ENCODE measurements at places on chromosomes 16 and 17.

DNA sequence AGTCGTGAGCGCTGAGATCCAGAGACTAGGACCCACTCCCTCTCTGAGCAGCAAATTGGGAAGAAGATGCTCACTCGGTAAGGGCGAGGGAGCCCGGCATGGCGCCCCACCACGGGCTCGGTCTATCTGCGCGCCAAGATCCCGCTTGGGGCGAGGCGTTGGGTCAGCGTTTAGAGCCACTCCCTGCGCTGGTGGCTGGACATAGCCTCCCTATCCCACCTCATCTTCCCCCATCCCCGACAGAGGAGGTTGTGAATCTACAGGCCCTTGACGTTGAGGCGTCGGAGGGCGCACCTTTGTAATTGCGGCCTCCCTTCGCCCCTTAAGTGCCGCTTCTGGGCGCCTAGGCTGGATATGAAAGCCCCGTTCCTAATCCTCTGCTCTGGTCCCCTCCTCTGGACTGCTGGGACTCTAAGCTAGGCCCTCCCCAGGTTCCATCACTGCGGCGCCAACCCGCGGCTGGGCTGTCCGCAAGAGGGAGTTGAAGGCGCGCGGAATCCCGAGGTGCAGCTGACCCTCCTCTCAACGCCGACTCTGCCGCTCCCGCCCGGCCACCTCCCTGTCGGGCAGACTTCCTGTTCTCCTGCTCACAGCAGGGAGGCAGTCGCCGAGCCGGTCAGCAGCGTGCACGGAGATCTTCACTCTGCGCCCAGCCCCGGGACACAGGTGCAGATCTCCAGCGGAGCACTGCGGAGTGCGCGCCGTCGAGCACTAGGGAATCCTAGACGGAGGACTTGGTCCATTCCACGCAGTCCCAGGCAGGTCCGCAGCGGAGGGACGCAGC is 16.1 kb upstream of the HOXB9 start:
- no peak for DNase-seq

DNA sequence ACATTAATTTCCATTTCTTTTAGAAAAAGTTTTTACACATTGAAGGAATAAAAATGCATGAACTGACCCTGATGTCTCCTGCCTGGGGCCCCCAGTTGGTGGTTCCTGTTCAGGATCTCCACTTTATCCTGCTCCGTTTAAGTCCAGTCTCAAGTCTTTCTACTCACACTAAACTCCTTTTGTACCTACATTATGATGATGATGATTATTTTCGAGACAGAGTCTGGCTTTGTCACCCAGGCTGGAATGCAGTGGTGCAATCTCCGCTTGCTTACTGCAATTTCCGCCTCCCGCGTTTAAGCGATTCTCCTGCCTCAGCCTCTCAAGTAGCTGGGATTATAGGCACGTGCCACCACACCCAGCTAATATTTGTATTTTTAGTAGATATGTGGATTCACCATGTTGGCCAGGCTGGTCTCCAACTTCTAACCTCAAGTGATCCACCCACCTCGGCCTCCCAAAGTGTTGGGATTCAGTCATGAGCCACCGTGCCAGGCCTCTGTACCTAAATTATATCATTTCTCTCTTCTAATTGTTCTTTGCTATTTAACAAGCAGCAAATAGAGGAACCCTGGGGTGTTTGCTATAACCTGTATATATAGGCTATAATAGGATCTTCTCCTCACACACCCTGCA is 2.2 kb upstream of the FOXK2 start:
- DNase-seq, result no peak

- no peak for DNase-seq
Measured at GRCh38 chr16:76676356-76676755, 399.2 kb downstream of the CNTNAP4 start.

DNA sequence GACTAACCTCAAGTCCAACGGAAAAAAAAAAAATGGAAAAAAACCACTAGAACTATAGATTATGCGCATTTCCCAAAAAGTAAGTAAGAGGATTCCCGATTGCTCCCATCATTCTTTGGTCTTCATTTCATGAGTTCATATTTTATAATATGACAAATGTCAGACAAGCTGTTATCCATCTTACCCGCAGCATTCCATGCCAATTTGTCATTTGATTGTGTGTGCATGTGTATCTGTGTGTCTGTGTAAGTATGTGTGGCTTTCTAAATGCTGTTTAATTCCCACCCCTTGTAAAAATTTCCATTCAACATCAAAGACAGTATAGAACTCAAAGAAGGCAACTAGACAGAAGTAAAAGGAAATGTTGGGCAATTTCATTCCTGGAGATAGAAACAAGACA is 434.1 kb downstream of the CDH11 start:
- DNase-seq, result no peak

GRCh38 chr16:24273508-24274182 is 17.5 kb downstream of the CACNG3 start:
- no peak for DNase-seq

- DNase-seq, result no peak
Measured at GRCh38 chr17:1099242-1099641, 80.5 kb downstream of the ABR start.

DNA sequence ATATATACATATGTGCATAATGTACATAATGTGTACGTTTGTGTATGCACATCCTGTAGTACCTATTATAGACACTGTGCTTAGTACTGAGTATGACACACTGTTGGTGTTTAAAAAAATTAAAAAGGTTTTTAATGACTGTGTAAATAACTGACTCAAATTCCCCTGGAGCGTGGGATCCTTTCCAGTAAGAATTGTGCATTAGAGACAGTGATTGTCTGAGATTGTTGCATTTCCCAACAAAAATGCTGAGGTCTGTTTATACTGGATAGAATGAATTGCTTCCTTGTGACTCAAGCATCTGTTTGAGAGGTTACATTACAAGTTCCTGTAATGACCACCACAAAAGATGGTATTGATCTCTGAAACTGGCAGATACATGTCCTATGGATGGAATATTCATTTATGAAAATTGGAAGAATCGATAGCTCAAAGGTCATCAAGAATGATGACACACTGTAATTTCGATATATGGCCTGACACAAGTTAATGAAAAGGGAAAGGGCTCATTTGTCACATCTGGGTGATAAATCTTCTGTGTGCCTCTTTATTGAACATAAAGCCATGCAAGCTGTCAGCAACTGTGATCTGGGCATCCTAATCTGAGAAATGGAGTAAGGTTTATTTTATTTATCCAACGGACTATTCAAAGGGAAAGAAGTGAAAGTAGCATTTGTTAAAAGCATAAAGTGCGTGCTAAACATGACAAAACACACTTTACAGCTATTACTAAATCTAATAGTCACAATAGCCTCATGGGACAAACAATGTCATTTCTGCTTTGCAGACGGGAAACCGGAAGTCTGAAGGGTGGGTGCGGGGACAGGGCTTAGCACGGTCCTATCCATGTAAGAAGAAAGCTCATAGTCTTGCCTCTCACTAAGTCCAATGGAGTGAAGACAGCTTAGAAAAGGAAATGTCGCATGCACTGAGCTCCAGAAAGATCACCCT is 228.8 kb downstream of the CDH11 start:
- DNase-seq, result no peak

- no peak for DNase-seq
Measured at GRCh38 chr16:66036793-66037715, 329.4 kb upstream of the CDH5 start.

GRCh38 chr17:81044764-81045589 is 10.0 kb downstream of the BAIAP2 start:
- no peak for DNase-seq

DNA sequence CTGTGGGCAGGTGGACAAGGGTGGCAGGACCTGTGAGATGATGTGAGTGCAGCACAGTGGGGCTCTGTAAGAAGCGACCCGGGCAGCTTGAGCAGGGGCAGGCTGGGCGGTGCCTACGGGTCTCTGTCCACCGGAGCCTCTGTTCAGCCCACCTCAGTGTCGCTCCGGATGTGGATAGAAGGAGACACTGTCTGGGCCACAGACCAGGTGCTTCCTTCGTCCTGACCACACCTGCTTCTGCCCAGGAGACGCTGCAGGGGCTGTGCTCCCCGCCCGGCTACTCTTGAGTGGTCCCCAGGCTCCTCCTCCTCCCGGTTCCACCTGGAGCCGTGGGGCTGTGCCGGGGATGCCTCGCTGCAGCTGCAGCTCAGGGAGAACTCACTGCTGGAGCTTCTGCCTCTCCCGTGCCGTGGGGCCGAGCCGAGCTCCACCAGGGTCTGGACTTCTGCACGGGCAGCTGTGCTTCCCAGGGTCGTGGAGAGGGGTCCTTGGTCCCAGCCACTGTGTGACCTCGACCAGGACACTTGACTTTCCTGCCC is 21.5 kb downstream of the METRNL start:
- DNase-seq, result no peak

- DNase-seq, result no peak
Measured at GRCh38 chr16:11615748-11616447, 29.2 kb upstream of the LITAF start.

Measured in activated CD8-positive, alpha-beta memory T cell treated with anti-CD3 and anti-CD28 coated beads for 48 hours (primary cell).